ENCODE measurements at places on chromosomes 16 and 17.

DNA sequence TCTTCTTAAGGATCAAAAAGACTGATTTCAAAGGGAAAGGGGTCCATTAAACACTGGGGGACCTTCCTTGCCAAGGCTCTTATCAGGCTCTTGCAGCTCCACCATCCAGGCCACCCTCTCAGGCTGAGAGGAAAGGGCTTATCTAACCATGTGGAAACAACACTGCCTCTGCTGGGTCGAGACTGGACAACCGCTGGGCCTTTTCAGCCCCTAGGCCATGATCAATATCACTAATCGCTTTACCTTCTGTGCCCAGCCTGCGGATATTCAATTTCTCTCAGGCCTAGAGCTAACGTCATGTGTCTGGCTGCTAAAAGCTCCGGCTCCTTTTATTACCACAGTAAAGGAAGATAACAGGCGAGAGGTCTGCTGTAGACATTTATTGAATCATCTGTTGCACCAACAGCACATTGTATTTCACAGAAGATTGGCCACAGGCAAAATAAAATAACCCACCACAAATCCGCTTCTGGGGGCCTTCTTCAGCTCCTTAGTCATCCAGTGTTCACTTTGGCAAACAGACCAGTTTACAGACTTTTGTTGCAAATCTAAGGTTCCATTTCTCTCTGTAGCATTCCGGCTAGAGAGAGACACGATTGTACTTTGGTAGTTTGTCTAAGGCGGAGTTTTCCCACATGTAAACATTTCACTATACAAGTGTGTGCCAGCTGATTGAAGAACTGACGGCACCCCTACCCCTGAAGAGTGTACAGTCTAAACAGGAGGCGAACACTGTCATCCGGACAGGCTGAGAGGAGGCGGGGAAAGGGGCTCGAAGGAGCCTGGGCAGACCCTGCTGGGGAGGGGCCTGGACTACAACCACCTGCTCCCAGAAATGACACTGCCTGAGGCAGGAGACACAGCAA lies 13.9 kb downstream of the CYB561 start:
- DNase-seq: no peak

DNA sequence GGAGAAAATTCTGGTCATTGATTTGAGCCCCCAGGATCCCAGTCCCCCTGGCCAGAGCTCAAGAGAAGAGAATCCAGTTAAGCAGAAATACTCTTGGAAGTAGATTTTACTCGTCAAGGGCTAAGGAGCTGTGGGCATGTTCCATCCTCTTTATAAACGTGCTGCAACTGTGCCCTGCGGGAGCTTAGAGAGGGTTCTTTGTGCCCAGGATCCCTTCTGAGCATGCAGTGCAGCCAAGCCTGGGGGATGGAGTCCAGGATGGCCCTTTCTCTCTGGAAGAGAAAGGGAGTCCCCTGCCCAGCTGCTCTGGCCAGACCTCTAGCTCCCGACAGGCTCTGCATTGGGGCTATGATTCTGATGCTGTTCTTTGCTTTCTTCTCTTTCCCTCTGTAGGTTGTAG lies 9.5 kb upstream of the LGALS9 start:
- no peak for DNase-seq

DNA sequence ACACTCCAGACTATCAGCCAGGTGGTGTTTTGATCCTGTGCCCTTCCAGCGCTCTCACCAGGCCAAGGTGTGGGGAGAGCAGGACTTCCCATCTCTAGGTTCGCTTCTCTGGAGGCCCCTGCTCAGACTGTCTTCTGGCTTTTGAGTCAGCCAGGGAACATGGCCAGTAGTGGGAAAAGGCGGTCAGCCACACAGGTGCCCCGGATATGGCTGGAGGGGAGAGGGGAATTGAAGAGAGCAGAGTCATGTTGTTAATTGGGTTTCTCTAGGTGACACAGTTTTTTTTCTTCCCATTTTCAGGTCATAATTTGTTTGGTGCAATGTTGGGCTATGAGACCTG lies 1.5 kb downstream of the MINK1 start:
- no peak for DNase-seq

GRCh38 chr17:81049973-81050551 lies 15.1 kb downstream of the BAIAP2 start:
- no peak for DNase-seq

- DNase-seq: no peak
Measured at GRCh38 chr17:36105781-36106492, 2.3 kb downstream of the CCL4 start.

DNA sequence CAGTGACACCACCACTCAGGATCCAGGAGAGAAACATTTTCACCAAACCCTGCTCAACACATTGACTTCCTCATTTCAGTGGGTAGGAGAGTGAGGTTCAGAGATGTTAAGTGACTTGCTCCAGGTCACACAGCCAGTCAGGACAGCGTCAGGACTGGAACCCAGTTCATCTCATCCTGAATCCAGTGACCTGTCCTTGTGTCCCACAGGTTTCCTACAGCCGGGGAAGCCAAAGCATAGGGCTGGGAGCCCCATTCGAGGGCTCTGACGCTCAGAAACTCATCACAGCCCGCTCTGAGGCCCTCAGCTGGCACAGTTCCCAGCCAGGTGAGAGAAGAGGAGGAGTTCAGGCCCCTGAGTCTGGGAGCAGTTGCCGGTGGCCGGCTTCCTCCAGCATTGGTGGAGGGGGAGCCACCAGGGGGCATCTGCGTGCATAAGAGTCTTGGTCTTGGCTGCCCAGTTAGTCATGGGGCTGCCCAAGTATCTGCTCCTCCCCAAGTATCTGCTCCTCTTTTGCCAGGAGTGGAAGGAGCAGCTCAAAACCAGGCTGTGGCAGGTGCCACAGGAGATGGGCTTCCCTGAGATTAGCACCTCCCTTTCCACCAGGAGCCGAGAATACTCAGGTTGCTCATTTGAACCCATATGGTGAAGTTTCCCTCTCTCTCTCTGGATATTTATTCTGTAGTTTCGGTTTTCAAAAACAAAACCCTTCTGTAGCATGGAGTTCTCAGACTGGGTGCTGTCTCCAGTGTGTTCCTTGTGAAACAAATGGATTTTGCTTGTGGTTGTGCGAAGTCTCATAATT lies 56.0 kb downstream of the TNFRSF13B start:
- peak; percentile 4 for DNase-seq
